ENCODE measurements at places on chromosomes 7 and 10.

GRCh38 chr10:18140149-18140956 is at the start of gene CACNB2:
CACNB2 (plus strand) TSS chr10:18140424.
- DNase-seq, result peak; percentile 88

GRCh38 chr10:26217396-26218086 is 967 bp downstream of the GAD2 start:
- no peak for DNase-seq

DNA sequence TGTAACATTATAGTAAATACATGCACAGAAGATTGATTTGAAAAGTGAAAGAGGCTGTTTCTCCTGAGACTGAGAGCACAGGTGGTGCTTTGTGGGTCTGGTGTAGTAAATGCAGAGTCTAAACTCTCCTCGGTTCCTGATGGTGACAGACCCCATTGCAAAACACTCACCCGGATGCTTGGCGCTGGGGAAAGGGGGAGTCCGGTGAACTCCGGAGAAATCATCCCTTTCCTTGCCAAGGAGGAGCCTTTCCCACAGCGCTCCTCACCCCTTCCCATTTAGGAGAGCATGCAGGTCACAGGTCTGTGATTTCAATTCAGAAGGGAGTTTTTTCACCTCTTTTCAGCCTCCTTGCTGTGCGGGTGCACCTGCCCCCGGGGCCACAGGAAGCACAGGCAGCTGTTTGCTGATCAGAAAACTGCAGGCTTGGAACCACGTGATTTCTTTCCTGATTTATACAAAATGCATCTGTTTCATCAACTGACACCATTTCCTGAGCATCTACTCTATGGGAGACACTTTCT is 75.6 kb upstream of the LYZL2 start:
- DNase-seq, result no peak

GRCh38 chr7:85030893-85031292 is 156.0 kb downstream of the SEMA3D start:
- DNase-seq, result no peak

DNA sequence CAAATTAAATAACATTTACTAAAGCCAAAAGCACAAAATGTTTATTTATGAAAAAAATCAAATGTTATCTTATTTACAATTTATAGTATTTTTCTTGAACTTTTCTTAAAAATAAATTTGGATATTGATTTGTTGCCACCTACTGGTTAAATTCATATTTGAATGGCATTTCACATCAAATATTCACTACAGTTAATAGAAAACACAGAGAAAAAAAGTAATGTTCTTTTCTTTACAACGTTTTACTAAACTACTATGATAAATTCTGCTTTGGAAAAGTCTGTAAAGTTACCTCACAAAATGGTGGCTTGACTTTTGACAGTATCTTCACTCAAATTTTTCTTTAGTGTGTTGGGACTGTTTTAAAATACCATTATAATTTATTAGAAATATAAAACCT is 52.7 kb downstream of the SRPK2 start:
- DNase-seq, result no peak

- no peak for DNase-seq
These were observed 42.7 kb downstream of the BICC1 start for GRCh38 chr10:58555170-58555929.

DNA sequence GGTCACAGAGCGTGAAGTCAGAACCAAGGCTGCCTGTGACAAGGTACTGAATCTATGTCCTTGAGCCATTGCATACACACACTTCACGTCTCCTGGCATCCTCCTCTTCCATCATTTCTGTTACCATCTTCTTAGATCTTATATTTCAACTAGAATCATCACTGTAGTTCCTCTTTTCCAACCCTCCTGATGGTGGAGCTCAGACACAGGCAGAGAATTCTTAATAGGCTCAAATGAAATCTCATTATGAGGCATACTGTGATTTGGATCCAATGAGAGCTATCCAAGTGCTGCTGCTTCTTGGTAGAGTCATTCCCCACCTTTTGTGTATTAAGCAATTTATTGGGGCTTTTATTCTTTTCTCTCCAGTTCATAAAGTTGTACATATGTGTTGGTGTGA is 113.2 kb downstream of the CALCR start:
- no peak for DNase-seq

- DNase-seq, result no peak
These were observed 17.7 kb upstream of the IGFBP3 start for GRCh38 chr7:45938626-45939302.

GRCh38 chr7:883055-884021 is 7.0 kb downstream of the GET4 start:
- peak; percentile 41 for DNase-seq

DNA sequence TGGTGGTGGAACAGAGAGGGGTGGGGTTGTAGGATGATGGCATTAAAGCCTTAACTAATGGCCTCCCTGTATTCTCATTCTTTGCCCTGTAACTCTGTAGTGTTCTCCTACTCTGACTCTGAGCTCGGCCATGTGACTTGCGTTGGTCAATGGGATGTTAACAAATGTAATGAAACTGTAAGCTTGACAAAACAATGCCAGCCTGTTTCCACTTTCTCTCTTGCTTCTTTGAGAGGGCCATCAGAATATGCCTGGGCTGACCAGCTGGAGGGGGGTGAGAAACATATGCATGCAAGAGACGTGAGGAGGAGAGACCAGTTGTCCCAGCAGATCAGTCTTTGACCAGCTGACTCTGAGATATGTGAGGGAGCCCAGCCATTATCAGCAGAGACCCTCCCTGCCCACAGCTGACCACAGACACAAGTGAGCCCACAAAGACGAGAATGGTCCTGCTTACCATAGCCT is 100.6 kb downstream of the ICA1 start:
- DNase-seq, result no peak

GRCh38 chr10:12062754-12063482 is 5.8 kb upstream of the DHTKD1 start:
- no peak for DNase-seq

- no peak for DNase-seq
These were observed 106.1 kb downstream of the KCNMA1 start for GRCh38 chr10:77531441-77532001.

- no peak for DNase-seq
These were observed 16.3 kb downstream of the ZMIZ1 start for GRCh38 chr10:79084972-79085597.

DNA sequence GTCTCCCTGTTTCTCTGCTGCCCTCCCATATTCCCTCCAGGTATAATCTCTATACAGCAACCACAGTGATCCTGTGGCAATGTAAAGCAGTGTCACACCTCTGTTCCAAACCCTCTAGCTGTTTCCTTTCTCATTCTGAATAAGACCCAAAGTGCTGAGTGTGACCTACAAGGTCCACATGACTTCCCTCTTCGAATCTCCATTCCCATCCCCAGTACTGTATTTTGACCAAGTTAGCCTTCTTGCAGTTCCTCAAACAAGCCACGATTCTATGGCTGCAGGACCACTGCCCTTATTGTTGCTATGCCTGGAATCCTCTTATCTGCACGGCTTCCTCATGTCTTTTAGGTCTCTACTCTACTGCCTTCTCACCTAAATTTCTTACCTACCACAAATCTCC is 291.9 kb downstream of the DOCK4 start:
- DNase-seq, result no peak

DNA sequence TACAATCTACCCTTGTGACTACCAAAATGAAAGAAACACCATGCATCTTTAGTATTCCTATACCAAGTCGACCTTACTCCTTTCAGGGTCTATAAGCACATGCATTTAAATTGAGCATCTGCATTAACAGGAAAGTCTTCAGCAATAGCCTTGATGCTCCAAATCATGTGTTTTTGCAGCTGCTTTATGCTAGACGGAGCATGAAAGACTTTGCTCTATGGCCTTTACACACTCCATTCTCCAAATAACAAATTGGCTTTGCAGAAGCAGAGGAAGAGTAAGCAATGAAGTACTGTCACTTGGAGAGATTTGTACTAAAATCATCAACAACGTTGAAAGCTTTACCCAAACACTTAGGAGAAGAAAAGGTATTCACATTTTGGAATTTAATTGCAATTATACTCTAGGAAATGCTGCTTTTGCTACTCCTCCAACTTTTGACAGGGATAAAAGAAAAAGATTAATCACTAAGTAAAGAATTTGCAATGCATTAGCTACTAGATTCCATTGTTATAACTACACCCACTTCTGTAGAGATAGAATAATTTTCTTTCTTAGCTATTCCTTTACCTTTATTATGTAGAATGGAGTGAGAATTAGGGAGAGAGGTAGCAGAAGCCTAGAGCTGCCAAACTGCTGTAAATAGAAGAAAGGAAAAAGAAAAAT is 131.8 kb downstream of the SEMA3E start:
- no peak for DNase-seq

DNA sequence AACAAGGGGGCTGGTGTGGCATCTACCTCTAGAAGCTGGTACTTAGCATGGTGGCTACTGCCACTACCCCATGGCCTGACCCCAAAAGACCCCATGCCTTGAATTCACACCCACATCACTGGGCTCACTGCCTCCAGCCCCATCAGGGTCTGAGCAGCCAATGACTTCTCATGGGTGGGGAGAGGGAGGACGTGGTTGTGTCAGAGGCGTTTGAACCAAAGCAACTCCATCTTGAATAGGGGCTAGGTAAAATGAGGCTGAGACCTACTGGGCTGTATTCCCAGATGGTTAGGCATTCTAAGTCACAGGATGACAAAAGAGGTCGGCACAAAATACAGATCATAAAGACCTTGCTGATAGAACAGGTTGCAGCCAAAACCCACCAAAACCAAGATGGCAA is 15.2 kb downstream of the KCP start:
- no peak for DNase-seq

GRCh38 chr10:7408291-7409044 is 2.4 kb downstream of the SFMBT2 start:
- peak; percentile 70 for DNase-seq

GRCh38 chr7:113015034-113015645 is 71.5 kb downstream of the GPR85 start:
- no peak for DNase-seq

- DNase-seq, result no peak
These were observed 35.0 kb downstream of the WBP1L start for GRCh38 chr10:102778781-102779180.

DNA sequence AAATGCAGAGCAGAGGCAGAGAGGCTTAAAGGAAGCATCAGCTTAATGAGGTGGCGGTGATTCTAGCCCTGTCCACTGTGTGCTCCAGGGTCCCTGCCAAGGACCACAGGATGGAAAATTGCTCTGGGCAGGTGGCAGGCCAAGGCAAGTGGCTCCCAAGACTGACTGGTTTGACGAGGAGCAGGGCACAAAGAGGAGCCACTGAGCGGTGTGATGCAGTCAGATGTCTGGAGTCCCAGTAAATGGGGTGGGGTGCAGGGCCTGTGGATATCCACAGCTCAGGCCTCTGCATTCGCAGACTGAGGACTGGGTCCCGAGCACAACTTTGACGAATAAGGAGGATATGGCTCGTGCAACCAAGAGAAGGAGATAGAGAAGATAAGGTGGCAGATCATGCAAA is 385.6 kb downstream of the PLXNA4 start:
- DNase-seq, result no peak

- no peak for DNase-seq
These were observed 72.7 kb upstream of the PRKG1 start for GRCh38 chr10:51001587-51001986.

- no peak for DNase-seq
These were observed 604.8 kb upstream of the IGFBP3 start for GRCh38 chr7:46525876-46526275.

- no peak for DNase-seq
These were observed 164.6 kb downstream of the TRIL start for GRCh38 chr7:28793381-28794085.

DNA sequence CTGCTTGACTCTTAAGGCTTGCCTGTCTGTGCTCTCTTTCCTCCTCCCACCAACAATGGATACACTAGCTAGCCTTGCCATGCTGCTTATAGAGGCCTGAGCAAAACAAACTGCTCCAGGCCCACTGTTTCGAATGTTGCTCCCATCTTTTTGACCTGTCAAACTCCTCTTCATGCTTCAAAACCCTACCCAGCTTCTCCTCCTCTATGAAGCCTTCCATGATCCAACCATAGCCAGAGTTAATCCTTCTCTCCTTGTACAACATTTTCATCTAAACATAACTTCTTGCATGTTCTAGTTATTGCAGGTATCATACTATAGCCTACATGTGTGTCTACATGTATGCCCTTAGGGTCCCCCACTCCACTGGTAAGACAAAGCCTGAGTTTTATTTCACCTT is 426.7 kb upstream of the MGMT start:
- no peak for DNase-seq

DNA sequence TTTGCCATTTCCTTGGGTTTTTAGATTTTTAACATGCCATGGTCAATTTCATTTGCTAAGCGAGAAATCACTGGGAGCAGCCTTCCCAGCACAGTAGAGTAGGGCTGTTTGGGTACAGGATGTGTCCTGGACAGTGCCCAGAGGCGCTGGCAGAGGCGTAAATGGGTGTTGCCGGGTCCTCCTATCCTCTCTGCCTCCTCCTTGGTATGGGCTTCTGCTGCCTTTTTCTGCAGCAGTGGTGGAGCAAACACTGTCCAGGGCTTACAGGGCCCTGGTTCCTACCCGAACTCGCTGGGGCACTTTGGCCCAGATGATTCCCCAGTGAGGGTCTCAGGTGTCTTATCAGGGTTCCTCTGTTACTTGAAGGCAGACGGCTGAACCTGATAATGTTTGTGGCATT is 298.3 kb downstream of the RPS24 start:
- no peak for DNase-seq

DNA sequence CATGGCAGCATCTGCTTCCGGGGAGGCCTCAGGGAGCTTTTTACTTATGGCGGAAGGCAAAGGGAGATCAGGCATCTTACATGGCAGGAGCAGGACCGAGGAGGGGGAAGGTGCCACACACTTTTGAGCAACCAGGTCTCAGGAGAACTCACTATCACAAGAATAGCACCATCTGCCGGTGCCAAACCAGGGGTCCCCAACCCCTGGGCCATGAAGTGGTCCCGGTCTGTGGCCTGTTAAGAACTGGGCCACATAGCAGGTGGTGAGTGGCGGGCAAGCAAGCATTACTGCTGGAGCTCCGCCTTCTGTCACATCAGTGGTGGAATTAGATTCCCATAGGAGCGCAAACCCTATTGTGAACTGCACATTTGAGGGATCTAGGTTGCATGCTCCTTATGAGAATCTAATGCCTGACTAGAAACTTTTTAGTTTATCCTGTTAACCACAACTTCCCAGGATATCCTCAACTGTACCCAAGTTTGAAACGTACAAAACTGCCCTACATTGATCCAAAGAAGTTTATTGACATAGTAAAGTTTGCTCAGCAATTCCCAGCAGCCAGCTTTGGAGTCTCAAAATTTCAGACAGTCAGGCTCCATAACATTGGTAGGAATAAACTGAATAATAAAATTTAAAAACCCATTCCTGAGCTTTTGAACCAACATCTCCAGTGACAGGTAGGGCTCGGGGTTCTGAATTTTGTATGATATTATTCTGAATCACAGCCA is 228.4 kb upstream of the TAC1 start:
- no peak for DNase-seq

GRCh38 chr10:34423673-34424625 is 391.1 kb downstream of the PARD3 start:
- no peak for DNase-seq

DNA sequence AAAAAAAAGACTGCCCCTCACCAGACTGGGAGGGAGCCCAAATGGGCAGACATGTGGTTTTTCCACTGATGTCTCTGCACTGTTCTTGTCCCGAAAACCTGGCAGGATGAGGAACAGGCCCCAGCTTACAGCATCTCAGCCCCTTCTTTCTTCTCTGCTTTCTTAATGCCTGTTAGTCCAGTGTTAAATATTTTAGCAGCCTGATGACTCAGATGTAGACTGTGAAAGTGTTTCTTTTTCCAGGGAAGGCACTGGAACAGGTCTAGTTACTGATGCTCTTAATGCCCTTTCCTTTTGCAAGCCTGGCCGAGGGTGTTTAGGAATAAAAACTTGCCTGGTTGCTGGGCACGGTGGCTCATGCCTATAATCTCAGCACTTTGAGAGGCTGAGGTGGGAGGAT is 107.7 kb downstream of the TACC2 start:
- no peak for DNase-seq

Measured in ovary (tissue), 10 donors.